NCI-H460 (cell line): ENCODE measurements at places on chromosomes 1 and 21.

GRCh38 chr1:20728371-20729154 is 3.9 kb downstream of the SH2D5 start:
- DNase-seq = no peak

DNA sequence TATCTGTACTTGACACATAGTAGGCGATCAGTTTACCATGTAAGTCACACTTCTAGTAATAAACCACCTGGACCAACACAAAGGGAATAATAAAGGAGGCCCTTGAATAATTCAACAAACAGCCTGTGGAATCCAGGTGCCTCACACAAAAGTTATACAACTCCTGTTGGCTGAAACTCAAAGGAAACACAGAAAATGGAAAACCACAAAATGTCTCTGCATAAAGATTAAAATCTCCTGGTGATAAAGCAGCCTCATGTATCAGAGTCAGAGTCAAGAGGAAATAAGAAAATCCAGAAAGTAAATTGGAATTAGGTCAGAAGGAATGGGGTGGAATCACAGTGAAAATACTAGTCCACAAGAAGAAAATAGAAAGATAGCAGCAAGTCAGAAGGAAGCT is 592.5 kb downstream of the NPHP4 start:
- no peak for DNase-seq

DNA sequence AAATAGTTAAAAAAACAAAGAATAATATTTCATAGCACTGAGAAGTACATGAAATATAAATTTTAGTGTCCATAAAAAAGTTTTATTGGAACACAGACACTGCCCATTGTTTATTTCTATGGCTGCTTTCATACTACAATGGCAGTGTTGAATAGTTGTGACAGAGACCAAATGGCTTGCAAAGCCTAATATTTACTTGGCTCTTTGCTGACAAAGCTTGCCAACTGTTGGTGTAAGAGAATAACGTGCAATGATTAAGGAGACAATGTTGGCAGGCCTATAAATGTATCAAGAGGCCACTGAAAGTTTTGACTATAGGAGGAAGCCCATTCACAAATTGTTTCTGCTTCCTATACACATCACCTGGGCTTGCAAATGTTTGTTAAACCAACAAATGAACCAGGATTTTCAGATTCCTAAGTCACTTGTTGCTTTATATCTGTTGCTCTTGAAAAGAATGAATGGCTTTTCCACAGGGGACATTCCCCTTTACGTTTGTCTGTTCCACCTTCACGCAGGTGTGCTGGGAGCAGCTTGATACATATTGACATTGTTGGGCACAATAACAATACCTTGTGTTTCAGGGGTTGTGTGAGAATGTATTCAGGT is 5.5 kb upstream of the ST6GALNAC3 start:
- no peak for DNase-seq

- no peak for DNase-seq
These were observed 618.6 kb downstream of the KIF26B start for GRCh38 chr1:245773344-245773743.

- DNase-seq = no peak
These were observed 814 bp downstream of the A3GALT2 start for GRCh38 chr1:33319949-33320618.

DNA sequence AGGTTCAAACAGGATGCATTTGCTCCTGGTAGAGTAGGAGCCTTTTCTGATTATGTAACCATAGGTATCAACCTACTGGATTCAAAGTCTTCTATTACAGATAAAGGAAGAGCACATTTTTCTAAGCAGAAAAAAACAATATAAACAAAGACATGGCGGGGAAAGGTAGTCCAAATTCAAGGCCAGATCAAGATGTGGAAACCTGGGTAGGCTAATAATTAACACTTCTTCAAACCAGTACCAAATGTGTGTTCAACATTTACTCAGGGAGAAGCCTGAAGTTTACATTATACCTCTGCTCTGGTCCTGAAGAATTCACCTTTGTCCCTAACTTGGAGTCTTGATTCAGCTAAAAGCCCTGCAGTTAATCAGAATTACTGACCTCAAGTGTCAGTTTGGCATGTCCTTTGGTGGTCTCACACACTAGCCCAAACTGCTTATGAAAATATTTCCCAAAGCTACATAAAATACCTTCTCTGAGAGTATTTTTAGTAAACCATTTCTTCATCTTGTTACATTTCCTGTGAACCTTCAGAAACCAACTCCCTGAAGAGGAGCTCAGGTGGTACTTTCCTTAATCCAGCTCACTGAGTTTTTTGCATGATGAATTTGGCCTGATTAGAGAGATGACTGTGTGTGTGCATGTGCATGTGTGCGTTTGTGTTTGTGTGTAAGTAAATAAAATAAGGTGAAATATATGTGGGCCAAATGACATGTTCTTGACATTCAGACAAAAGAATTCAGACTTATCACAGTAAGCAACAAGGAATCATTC is 70.2 kb downstream of the TOR3A start:
- DNase-seq = no peak

- DNase-seq = no peak
These were observed 20.4 kb upstream of the PWP2 start for GRCh38 chr21:44086636-44087425.

DNA sequence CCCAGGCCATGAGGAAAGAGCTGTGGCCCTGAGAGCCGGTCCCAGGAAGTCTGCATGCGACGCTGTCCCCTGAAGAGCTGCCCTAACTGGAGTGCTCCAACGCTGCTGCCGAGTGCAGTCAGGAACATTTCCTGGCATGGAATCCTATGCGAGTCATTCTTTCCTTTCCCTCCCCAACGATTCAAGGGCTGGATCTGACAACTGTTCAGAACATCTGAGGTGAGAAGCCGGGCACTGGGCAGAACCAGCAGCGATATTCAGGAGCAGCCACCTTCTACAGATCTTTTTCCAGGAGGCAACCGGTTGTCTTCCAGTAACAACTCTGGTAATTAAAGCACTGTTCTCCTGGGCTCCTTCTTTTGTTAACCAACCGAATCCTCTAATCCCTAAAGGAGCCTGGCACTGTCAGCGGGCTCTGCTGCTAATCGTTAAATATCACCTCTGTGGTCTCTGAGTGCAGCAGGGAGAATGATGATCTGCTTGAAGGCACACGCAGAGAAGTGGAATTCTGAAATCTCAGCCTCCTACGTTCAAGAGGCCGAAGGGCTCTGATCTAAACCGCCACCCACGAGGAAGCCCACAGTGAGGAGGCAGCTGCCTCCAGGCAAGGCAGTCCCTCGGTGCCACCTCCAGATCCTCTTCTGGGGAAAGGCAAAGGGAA is 55.8 kb downstream of the SLC45A1 start:
- DNase-seq = no peak

DNA sequence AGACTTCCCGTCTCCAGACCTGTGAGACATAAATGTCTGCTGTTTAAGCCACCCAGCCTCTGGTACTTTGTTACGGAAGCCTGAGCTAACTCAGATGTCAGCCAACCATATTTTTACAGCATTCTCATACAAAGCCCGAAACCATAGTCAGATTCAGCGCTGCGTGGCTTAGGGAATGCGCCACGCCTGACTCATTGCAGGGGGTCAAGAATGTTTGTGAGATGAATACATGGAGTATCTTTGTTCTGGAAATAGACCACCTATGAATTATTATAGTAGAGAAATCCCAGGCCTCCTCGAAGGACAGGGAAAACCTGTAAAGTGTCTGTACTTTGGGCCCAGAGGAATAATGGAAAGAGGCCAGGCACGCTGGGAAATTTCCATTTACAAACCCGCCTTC is 434.8 kb downstream of the CAMTA1 start:
- no peak for DNase-seq

GRCh38 chr1:175373786-175374623 is 181.4 kb upstream of the KIAA0040 start:
- peak; percentile 19 for DNase-seq

- DNase-seq = no peak
These were observed 84.2 kb downstream of the SH3GLB1 start for GRCh38 chr1:86788300-86789206.

- DNase-seq = no peak
These were observed 61.6 kb downstream of the ADAMTS1 start for GRCh38 chr21:26783466-26784195.

- DNase-seq = no peak
These were observed 30.7 kb downstream of the CLIC4 start for GRCh38 chr1:24775916-24776315.

DNA sequence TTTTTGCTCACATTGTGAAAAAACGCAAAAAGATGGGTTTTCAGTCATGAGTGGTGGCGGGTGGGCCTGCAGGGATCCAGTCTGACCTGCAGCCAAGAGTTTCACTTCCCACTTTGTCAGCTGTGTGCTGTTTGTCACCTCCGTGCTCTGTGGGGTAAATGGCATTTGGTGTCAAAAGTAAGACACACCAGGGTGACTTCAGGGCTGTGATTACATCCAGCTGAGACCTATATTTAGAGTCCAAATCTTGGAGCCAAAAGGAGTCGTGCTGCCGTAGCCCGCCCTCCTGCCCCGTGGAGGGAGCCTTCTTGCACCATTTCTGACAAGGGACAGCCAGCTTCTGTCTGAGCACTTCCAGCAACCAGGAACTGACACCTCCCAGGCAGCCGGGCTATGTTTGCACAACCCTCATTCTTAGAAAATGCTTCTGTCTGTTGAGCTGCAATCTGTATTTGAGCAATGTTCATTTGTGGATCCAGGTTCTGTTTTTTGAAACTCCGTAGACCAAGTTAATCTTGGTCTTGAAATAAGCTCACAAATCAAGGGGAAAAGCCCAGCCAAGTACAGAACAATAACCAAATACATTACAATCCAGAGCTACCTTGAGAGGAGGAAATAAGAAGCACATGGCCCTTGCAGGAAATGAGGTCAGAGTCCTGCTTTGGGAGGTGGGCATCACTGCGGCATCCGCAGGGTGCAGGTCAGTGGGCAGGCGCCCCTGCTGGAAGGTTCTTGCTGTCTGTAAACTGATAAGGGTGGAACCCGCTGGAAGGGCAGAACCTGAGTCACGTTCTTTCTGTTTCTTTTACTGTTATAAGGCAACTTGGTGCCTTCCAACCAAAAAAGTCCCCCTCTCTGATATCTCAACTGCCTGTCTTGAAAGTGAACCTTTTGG is 14.4 kb downstream of the ABCG1 start:
- peak; percentile 61 for DNase-seq

DNA sequence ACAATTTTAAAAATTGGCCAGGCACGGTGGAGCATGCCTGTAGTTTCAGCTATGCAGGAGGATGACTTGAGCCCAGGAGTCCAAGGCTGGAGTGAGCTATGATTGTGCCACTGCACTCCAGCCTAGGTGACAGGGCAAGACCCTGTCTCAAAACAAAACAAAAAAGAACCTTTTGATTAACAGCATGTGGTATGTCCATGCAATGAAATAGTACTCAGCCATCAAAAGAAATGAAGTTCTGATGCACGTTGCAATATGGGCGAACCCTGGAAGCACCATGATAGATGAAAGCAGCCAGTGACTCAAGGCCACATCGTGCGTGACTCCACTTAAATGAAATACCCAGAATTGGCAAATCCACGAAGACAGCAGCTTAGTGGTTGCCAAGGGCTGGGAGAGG is 47.5 kb downstream of the FBXO2 start:
- no peak for DNase-seq

DNA sequence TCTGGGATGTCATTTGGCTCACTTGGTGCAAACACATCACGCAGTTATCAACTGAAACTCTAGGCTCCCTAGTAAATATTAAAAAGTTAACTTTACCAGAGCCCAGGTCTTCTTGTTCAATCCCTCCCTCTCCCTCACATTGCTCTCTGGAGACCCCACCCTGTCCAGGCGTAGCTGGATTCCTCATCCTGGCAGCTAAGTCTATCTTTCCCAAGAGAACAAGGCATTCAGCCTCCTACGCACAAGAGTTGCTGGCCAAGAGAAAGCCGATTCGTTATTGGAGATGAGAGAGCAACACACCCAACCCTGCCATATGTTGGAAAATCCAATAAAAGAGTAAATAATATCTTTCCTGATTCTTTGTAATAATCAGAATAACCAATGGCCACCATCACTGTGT is 117.9 kb downstream of the SLC30A10 start:
- no peak for DNase-seq

DNA sequence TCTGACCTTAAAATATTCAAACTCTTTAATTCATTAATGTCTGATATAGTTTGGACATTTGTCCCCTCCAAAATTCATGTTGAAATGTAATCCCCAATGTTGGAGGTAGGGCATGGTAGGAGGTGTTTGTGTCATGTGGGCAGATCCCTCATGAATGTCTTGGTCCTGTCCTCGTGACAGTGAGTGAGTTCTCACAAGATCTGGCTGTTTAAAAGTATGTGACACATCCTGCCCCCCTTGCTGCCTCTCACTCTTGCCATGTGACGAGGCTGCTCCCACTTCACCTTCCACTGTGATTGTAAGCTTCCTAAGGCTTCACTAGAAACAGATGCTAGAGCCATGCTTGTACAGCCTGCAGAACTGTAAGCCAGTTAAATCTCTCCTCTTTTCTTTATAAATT is 21.3 kb upstream of the FBXO28 start:
- DNase-seq = no peak

DNA sequence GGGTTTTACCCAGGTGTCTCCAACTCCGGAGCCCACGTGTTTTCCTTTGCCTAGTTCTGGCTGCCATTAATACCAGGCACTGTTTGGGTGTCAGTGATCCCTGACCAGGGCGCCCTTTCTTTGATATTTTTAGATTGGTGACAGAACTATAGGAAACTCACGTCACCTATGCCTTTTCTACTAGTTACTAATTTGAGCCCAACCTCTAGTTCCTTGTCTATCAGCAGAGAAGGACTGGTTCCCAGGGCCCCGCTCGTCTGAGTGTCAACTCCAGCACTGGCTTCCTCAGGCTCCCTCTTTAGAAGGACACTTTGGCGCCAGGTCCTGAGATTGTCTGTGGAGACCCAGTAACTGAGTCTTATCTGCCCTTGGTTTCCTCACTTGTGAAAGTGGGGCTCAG is 9.4 kb downstream of the MFN2 start:
- no peak for DNase-seq

- no peak for DNase-seq
These were observed 52.5 kb downstream of the SH3BGR start for GRCh38 chr21:39504230-39504629.

DNA sequence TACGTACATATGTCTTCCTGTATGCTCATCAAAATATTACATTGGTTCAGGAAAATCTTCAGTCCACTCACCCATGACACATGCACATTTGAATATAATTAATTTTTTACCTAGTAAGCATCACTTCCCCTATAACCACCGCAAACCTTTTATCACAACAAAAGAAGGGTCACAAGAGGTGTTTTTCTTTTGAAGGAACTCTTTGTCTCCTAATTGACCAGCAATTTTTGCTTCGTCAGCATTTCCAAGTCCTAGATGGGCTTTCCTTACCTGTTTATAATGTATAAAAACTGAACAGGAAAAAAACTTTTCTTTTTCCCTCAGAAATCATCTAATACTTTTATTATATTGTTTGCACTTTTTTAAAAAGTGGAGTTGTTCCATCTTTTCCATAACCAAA is 631.3 kb downstream of the PLA2G4A start:
- no peak for DNase-seq

DNA sequence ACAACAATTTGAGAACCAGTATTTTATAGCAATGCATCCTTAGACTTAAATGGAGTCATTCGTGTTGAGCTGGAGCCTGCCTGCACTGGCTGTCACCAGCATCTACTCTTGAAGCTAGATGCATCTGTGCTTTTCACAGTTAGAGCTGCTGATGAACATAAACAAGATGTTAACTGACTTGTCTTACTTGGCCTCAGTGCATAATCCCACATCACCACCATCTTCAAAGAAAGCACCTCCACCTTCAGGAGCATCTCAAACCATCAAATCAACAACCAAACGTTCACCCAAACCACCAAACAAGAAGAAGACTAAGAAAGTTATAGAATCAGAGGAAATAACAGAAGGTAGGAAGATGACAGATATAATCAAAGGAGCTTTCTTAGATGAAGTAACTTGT is 71.1 kb downstream of the TPR start:
- no peak for DNase-seq
